ENCODE measurements at places on chromosomes 16 and 17. TPM values are rescaled to one million over a fixed set of nuclear protein-coding genes. Genes with fewer than 3 reads are reported as not detected.

MT1H gene
- not detected for total RNA-seq

KRT27 gene
- total RNA-seq, result not detected

AOC3 gene
- total RNA-seq, result 0.82 TPM

ADGRG3 gene
- total RNA-seq, result 0.12 TPM

RDM1 gene
- total RNA-seq, result 0.47 TPM

Measured in glomerular endothelial cell (primary cell).